T-helper 17 cell (primary cell): ENCODE measurements at places on chromosomes 16 and 17. TPM values are rescaled to one million over a fixed set of nuclear protein-coding genes. Genes with fewer than 3 reads are reported as not detected.

GRCh38 chr16:10098991-10099390, 83.2 kb downstream of the GRIN2A start:
- DNase-seq: no peak

DNA sequence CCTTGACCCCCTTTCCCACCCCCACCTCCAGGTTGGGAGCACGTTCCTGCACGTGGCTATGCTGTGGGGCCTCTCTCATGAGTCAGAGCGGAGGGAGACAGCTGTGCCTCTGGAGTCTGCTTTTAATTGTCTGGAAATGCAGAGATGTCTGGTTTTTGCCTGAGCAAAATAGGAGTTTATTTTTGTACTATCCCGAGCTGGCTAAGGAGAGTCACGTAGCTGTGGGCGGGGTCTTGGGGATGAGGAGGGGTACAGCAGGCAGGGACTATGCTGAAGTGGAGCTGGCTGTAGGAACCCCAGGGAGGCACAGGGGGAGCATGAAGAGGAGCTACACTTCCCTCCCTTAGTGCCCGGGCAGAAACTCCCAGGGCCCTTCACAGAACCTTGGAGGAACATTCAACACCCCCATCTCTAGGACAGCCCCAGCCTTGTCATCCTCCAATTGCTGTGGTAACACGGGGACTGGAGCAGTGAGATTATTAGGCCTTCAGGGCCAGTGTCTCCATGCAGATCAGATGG, 44.7 kb upstream of the LGALS9 start:
- no peak for DNase-seq

GRCh38 chr17:78539781-78540180, 37.4 kb downstream of the DNAH17 start:
- DNase-seq: no peak

GRCh38 chr16:77434022-77434529, 758 bp downstream of the ADAMTS18 start:
- no peak for DNase-seq

- DNase-seq: no peak
Measured at GRCh38 chr17:10920558-10921108, 82.7 kb upstream of the PIRT start.

- DNase-seq: no peak
Measured at GRCh38 chr16:73197598-73197997, 149.7 kb upstream of the ZFHX3 start.

DNA sequence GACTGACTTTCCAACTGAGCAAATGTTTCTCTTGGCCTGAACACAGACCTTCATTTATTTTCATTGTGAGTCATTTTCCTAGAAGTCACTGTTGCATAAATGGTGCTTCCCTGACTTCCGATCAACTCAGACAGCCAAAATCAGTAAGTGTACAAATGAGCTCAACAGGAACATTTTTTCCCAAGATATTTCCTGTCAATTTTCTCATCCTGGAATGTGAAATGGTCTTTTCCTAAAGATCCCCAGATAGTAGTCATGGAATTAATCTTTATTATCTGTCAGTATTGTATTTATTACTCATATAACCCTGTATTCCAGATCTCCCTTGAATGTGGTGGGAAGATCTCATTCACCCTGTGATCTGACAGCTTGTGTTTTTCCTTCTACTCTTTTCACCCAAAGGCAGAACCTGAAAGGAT, 360.3 kb upstream of the KIF2B start:
- no peak for DNase-seq

GRCh38 chr16:84553873-84554399, 49.5 kb upstream of the MEAK7 start:
- DNase-seq: no peak

- no peak for DNase-seq
Measured at GRCh38 chr17:49151996-49152395, 19.4 kb downstream of the B4GALNT2 start.

The GUCY2D gene
- 0.08 TPM for total RNA-seq

The KCNH6 gene
- not detected for total RNA-seq

The RHBDF1 gene
- total RNA-seq: 0.75 TPM

The RPL23 gene
- total RNA-seq: 1,859 TPM

The TLCD2 gene
- 0.26 TPM for total RNA-seq
